ENCODE measurements at places on chromosomes 2 and 18.
A peak's percentile ranks its signal among the peaks of the same experiment; 100 is the strongest.

DNA sequence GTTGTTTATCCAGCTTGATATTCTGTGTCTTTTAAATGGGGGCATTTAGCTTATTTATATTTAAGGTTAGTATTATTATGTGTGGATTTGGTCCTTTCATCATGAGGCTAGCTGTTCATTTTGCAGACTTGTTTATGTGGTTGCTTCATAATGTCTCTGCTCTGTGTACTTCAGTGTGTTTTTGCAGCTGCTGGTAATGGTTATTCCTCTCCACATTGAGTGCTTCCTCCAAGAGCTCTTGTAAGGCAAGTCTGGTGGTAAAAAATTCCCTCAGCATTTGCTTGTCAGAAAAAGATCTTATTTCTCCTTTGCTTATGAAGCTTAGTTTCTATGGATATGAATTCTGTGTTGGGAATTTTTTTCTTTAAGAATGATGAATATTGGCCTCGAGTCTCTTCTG, 47.8 kb upstream of the NT5C1B start:
- DNase-seq: no peak

DNA sequence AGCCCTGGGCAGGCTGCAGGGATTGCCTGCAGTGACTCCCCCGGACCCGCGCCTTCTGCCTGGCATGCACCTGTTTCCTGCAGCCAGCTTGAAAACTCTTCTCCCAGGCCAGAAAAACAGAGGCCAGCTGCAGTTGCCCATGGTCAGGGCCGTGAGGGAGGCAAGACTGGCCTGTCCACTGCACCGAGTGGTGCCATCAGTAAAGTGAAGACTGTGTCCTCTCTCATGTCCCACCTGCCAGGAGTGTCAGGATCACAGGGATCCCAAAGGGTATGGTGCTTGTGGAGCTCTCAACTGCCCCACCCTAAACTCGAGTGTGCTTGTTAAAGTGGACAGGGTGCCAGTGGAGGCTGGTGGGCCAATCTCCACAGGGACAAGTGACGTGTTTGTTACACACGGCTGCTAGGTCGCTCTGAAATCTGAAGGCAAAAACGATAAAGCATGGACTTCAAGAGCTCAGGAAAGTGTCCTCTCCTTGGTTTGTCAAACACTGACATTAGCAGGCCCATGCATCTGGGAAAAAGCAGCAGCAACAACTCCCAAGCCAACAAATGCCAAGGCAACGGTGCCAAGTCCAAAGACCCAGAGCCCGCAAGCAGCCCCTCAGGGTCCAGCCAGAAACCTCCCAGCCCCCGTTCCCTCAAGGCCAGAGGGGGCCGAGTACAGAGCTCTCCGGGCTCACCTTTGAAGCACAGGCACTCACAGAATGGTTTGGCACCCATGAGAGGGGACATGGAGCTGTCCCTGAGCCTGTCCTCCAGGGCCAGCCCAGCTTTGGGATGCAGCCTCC, 213.2 kb downstream of the HDAC4 start:
- DNase-seq: no peak

- DNase-seq: no peak
Measured at GRCh38 chr18:60189856-60190255, 182.7 kb downstream of the MC4R start.

- DNase-seq: no peak
Measured at GRCh38 chr2:11678306-11678960, 8.4 kb upstream of the NTSR2 start.

DNA sequence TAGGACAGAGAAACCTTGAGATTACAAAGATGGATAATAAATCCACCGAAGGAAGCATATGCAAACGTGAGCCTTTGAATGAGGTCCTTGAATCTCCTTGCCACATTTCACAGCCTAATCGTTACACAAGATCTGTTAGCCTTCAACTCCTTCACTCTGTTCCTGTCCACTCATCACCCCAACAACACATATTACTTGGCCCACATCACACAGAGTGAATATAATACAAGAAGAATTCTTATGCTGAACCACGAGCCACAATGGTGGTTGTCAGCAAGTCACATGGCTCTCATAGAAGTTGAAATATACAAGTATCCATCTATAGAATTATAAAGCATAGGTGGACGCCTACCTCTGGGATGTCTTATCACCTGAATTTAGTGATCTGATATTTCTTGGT, 12.6 kb downstream of the ZBTB7C start:
- DNase-seq: no peak

GRCh38 chr2:5412001-5412400, 280.2 kb upstream of the SOX11 start:
- DNase-seq: peak; percentile 24

GRCh38 chr2:208311321-208311720, 45.3 kb downstream of the PIKFYVE start:
- DNase-seq: no peak

DNA sequence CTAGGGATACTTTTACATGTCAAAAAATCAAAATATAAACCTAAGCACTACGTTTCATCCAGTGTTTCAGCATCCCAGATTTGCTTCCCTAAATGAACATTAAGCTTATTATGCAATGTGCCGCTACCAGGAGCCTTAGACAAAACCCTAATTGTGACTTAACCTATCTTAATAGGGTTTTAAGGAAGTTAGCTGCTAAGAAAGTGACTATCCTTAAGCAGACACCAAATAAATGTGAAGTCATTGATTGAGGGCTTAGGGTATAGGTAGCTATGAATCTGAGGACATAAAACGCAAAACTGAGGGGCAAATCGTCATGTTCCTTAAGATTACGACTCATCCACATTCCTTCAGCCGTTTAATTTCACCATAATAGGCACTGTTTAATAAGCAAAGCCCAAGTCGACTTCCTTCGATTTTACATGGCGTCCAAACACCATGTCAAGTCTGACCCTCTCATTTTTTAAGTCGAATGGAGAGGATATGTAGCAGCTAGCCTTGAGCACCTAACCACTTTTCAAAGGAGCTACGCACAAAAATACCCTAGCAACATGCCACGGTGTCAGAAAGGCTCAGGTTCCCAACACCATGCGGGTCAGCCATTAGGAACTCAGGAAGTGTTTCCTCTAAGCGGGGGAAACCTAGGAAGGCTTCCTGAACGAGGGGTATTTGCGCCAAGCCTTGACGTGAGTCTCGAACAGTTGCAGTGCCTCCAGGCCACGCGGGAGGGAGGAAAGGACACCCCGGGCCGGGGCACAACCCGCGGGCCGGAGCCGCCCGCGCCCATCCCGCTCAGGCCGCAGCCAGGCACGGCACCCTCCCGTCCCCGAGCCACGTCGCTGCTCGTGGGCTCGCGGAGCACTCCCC, 1.0 kb downstream of the HDLBP start:
- no peak for DNase-seq

DNA sequence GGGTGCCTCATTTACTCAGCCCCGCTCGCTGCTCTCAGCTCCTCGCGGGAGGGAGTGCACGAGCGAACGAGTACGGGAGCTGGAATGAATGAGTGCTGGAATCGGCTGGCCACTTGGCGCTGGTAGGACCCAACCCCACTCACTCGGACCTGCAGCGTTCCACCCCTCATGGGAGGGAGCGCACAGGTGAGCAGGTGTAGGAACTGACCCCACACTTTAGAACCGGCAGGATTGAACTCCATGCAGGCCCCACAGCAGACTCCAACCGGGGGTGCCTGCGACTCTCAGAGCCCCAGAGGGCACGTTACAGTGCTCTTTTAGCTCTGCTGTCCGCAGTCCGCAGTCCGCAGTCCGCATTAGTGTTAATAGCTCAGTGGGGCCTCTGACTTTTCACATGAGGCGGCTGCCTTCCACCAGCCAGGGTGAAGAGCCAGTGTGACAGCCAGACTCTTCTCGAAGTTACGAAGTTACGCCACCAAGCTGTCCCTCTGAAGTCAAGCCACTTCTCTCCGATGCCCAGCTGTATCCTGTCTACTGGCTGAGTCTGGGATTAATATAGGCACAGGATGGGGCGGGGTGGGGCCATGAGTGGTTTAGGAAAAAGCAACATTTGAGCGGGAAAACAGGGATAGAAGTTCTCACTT, 102.7 kb upstream of the ARHGAP15 start:
- peak; percentile 28 for DNase-seq

- DNase-seq: no peak
Measured at GRCh38 chr2:102755284-102755683, 6.5 kb upstream of the TMEM182 start.
